ENCODE measurements at places on chromosomes 7 and 10.

DNA sequence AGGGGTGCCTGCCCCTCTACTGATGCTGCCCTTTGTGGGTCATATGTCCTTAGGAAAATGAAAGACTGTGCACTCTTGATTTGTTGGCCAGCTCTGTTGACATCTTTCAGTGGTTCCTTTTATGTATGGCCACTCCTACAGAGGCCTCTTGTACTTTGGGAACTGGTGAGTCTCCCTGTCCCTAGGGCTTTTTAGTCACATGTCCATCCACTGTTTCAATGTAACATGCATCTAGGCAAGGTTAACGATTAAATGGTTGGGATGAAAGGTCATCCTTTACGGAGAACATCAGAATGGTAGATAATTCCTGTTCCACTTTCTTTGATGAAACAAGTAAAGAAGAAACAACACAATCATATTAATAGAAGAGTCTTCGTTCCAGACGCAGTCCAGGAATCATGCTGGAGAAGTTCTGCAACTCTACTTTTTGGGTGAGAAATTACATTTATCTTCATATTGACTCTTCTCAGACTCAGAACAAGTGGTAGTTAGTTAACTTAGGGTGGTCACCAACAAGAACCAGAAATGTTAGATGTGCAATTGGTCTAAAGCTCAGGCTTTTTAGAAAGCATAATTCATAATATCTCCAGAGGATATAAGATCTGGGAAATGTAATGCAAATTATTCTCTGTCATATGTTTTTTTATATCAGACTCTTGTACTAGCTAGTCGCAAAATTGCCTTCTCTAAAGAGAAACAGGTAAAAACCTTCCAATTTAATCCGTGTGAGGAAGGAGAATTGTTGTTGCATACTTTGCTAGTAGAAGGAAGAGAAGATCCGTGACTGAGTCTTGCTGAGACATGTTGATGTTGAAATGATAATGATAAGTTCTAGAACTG lies at the start of gene ABCC2:
Gene ABCC2 (plus strand): TSS at position 194 of the 840 bp plus-strand sequence. CDS start 205 bp downstream, at position 399.
- no peak for DNase-seq

- DNase-seq, result no peak
These were observed 15.6 kb downstream of the CLEC2L start for GRCh38 chr7:139538881-139539635.

- no peak for DNase-seq
These were observed 5.7 kb downstream of the UPK3B start for GRCh38 chr7:76515999-76516443.

DNA sequence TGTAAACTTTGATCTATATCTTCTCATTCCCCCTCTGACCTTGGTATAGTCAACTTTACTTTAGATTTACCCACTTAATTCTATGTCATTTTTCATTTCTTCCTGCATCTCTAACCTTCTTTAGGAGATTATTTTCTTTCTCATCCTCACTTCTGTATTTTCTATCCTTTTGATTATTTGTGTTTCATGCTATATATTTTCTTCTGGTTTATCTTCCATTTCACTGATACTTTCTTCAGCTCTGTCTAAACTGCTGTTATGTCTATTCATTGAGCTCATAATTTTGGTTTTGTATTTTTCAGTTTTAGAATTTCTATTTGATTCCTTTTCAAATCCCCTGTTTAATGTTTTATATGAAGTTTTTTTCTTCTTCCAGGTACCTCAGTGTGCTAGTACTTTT lies 171.1 kb upstream of the LYZL1 start:
- no peak for DNase-seq

- DNase-seq, result no peak
These were observed 306.9 kb downstream of the FRMD4A start for GRCh38 chr10:14023673-14024328.

DNA sequence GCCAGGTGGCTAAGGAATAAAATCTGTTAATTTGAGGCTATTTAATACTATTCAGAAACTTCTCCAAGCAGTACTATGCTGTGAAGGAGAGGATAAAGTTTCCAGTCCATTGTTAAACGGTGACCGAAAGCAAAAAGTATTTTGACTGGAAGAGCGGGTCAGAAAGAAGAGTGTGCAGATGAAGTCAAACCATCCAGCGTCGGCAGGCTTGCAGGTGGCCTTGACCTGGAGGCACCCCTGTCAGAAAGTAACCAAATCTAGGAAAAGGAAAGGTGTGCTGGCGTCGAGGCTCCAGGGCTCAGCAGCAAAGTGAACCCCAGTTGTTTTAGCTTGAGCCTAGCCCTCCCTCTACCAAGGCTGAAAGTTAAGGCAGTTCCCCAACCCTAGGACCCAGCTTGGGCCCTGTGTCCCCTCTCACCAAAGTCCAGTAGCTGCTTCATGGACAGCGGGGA lies 544 bp downstream of the PDK4 start:
- no peak for DNase-seq

DNA sequence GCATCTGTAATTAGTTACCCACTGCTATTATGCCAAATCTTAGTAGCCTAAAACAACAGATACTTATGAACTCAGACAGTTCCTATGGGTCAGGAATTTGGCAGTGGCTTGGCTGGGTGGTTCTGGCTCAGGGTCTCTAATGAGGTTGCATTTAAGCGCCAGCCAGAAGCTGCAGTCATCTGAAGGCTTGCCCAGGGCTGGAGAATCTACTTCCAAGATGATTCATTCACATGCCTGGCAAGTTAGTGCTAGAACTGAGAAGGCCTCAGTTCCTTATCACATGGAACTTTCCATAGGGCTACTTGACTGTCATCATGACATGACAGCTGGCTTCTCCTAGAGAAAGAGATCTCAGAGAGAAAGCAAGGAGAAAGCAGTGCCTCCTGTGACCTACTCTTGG lies 121.3 kb downstream of the AVL9 start:
- DNase-seq, result no peak

Measured in stimulated activated CD4-positive, alpha-beta T cell treated with anti-CD3 and anti-CD28 coated beads, TNF-alpha, amount 100 ng/mL, for 48 hours (primary cell).